ENCODE measurements at places on chromosomes 2 and 18.

- DNase-seq: no peak
Observed at GRCh38 chr2:233061591-233062450, 1.7 kb downstream of the INPP5D start.

GRCh38 chr2:227054006-227054405 is 110.0 kb downstream of the COL4A4 start:
- DNase-seq: no peak

GRCh38 chr2:239693761-239694415 is 293.1 kb upstream of the HDAC4 start:
- no peak for DNase-seq

DNA sequence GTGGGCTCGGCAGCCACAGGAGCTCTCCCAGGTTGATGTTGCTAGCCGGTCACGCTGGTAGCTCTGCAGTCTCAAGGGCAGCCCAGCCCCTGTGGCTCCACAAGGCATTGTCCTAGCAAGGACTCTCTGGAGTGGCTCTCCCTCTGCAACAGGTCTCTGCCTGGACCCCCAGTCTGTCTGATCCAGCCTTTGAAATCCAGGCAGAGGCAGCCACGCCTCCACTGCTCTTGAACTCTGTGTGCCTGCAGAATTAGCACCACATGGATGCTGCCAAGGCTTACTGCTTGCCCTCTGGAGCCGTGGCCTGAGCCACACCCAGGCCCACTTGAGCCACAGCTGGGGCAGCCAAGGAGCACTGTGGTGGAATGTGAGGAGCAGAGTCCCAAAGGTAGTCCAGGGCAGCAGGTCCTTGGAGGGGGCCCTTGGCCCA is 43.0 kb upstream of the FAHD2A start:
- DNase-seq: no peak

All from inflammatory macrophage treated with lipopolysaccharide for 1 hour (primary cell).